NCI-H510A treated with DMSO at 0.1 percent for 48 hours (cell line): ENCODE measurements at places on chromosomes 11 and 22.

GRCh38 chr11:29449281-29450074 lies 567.4 kb downstream of the KCNA4 start:
- no peak for DNase-seq

DNA sequence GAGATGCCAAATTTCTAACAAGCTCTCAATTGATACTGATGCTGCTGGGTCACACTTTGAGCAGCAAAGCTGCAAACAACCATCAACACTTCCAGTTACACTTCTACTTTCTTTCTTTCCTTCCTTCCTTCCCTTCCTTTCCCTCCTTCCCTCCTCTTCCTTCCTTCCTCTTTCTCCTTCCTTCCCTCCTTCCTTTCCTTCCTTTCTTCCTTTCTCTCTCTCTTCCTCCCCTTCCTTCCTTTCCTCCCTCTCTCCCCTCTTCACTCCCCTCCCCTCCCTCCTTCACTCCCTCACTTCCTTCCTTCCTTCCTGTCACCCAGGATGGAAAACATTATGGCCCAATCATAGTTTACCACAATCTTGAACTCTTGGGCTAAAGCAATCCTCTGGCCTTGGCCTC lies 33.0 kb upstream of the PIK3C2A start:
- DNase-seq = no peak

- no peak for DNase-seq
Measured at GRCh38 chr11:118827118-118827517, 36.2 kb upstream of the DDX6 start.

- no peak for DNase-seq
Measured at GRCh38 chr11:120877746-120878365, 146.0 kb upstream of the TBCEL start.

DNA sequence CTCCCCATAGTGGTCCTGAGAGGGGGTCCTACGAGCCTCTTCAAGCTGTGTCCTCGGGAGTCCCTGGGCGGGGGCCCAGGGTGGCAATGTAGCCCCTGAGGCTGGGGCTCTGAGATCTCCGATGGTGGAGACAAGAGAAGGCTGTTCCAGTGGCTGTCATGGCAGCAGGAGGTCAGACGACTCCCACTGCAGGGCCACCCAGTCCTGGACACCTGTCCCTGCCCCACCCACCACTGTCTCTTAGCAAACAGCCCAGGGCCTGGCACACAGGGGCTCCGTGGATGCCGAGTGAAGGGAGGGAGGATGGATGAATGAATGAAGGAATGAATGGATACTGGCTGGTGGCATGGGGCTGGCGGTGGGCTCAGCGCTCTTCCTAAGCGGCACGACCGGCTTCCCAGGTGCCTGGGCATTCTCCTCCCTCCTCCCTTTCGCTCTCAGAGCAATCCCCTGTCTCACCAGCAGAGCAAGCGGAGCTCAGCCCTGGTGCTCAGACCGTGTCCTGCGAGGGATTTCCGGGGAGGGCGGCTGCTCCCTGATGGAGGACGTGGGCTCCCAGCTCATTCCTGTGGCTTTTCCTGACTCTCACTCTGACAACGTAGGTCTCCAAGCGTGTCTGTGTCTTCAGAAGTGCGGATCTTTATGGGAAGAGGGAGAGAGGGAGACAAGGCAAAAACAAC lies 1272.6 kb downstream of the BRD1 start:
- peak; percentile 35 for DNase-seq

GRCh38 chr22:50141891-50142363 lies 28.6 kb upstream of the PANX2 start:
- DNase-seq = peak; percentile 26

GRCh38 chr22:37248251-37248650 lies 4.2 kb upstream of the RAC2 start:
- no peak for DNase-seq

DNA sequence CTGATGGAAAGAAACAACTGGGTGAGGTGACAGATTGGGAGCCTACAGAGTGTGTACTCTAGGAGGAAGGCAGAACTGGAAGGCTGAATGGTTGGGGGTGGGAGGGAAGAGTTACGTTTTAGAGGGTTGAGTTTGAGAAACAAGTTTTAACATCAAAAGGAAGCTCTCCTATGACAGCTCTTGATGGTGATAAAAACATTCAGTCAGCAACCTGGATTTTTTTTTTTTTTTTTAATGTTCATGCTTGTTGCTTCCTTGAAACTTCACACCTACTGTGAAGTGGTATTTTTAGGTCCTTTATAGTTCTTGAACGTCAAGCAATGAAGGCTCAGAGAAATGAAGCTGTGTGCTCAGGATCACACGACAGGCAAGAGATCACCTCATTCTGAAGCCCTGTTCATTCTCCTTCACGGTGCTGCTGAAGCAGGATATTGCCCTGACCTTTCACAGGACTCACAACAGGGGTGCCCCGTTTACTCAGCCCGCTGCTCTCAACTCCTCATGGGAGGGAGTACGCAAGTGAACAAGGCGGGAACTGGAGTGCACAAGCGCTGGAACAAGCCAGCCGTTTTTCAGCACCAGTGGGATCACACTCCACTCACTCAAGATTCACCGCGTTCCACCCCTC lies 1.6 kb upstream of the TMEM109 start:
- DNase-seq = no peak

DNA sequence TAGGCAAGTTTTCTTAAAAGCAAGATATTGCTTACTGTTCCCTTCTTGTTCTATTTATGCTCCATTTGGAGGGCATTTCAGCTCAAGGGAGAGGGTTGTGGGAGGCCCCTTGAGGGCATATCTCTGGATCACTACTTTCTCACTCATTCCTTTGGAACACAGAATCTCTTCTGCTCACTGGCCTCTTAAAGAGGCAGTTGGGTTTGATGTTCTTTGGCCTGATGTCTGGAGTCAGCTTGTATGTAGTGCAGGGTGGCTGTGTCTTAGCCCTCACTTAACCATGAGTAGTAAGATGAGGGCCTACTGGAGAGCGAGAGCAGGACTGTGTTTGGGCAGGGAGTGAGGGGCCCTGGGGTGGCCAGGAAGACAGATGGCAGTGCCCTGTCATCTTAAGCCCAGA lies 3.6 kb downstream of the INCENP start:
- DNase-seq = no peak

DNA sequence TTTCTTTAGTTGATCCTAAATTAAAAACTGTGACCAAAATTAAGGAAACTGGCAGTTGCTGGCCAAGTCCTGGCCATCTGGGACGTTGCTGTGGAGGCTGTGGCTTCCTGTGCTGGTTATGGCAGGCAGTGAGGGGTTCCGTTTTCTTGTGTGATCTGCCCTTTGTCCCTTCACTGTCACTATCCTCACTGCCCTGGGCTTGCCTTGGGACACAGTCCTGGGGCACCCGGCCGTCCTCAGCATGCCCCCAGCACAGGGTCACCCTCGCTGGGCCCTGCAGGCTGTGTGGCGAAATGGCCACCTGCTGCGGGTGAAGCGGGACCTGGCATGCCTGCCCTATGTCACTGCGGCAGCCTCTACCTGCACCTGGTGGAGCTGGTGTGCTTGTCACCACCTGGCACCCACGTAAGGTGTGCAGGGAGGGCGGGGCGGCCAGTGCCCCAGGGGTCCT lies 52.5 kb upstream of the SLC22A12 start:
- DNase-seq = no peak

DNA sequence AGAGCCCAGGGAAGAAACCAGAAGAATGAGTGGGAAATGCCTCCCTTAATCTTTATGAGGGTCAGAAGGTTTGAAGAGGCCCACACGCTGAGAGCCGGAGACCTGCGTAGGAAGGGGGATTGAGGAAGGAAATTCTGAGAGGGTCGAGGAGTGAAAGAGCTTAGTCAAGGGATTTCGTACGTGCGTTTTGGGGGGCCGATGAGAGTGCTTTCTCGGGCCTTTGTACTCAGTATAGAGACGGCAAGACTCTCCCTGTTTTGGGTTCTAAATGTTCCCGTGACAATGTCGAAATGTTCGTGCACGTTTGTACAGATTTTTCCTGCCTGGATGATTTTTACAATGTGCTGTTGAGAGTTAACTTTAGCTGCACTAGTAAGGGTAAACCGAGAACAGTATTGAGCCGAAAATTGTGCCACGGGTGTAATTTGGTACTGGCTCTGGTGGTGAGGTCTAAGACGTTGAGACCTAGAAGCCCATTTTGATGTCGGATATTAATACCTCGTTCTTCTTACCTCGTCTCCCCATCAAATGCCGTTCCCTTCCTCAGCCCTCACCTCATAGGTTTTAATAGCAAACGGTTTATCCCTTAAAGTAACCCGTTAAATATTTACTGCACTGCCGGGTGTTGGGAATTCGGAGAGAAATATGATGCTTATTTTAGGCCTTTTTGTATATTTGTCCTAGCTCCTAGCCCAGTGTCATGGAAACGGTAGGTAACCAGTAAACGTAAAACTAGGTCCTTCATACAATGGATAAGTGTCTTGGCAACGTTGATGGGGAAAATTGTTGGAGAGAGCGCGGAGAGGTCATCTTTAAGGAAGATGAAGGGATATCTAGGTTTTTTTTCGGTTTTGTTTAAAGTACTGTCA lies 734 bp downstream of the C11orf58 start:
- no peak for DNase-seq

- no peak for DNase-seq
Measured at GRCh38 chr11:9574622-9575259, 1.3 kb downstream of the WEE1 start.

GRCh38 chr11:88801484-88802123 lies 264.2 kb downstream of the GRM5 start:
- no peak for DNase-seq

DNA sequence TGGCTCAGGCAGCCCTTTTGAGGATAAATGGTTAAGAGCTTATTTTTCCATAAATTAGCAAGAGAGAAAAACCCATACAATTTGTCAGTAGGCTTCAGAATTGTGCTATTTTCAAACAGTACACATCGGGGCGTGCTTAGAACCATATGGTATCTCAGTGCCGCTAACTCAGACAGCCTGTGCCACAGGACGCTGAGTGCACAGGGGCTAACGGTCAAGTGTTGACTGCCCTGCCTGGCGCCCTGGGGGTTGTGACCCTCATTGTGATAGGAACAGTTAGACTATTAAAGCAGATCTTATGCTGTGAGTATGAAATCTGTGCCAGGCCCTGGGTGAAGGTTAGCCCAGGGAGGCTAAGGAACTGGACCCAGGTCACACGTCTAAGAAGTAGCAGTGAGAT lies 1519.7 kb downstream of the BRD1 start:
- DNase-seq = no peak

DNA sequence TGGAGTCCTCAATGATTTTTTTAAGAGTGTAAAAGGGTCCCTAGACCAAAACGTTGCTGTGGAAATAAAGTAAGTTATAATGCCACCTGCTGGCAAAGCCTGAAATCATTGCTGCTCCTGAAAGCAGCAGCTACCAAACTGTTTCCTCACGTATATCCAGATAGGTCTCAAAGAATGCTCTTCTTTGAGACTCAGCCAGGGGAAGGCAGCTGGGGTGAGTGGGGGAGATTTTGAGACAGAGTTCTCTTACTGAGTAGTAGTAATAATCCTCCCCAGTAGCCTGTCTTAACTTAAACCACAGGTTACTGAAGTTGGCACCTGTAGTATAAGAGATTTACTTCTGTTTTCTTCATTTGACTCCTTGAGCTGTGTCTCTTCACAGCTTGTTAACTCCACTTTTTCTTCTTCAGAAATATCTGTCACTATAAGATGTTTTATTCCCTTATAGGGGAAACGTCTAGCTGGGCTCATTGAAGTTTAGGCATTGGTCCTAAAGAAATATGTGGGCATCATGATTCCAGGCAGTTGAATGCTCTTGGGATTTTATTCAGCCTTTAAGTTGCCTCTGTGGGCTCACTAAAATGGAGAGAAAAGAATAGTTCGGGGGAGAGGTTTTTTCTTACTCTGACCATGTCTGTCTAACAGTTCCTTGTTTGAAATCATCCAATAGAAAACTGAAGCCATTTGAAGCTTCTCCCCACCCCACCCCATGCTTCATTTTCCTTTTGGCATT lies 77.9 kb downstream of the BTBD10 start:
- peak; percentile 34 for DNase-seq

DNA sequence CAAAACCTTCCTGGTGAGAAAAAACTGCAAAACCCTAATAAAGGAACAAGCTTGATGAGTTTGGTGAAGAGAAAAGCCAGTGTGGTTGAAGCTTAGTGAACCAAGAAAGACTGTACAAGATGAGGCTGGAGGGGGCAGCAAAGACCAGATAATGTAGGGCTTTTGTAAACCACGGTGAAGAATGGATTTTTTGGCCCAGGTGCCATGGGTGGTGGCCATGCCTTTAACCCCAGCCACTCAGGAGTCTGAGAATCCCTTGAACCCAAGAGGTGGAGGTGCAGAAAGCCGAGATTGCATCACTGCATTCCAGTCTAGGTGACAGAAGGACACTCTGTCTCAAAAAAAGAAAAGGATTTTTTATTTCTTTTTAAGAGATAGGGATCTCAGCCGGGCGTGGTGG lies 5.0 kb upstream of the ZDHHC5 start:
- no peak for DNase-seq

GRCh38 chr11:1870721-1871466 lies 18.0 kb downstream of the LSP1 start:
- no peak for DNase-seq

- peak; percentile 18 for DNase-seq
Measured at GRCh38 chr11:7892840-7893254, 38.2 kb downstream of the OR10A6 start.

- DNase-seq = no peak
Measured at GRCh38 chr11:31640611-31641010, 131.0 kb downstream of the ELP4 start.

GRCh38 chr11:101866619-101867491 lies 48.0 kb upstream of the CEP126 start:
- no peak for DNase-seq

DNA sequence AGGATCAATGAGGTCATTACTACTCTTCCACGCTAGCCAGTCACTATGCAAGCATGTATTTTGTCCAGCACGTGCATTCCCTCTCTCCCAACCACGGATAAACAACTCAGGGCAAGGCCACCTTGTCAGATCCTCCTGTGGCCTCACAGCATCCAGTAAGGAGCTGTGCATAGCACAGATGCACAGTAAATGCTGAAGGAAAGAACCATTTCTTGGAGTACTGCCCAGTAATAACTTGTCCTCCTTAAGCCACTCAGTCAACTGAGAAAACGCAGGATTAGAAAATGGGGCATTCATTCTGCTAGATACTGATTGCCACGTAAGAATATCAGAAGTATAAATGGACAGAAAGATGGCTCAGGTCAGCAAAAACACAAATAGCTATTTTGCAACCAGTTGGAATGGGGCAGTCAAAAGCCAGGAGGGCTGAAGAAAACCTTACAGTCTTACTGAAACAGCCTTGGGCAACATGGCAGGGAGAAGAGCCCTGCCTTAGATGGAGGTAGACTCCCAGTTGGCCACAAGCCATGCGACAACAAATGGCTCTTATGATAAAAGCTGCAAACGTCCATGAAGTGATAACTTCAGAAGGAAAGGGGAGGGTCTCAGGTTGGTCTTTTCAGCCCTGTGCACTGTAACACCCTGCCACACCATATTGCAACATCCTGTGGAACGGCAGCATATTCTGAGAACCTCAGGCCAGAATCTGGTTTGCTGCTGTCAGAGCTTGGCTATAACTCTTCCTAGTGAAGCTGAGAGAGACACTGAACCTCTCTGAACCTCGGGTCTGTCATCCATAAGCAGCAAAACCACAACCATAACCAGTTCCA lies 23.0 kb downstream of the PC start:
- DNase-seq = no peak
